Stimulated activated CD4-positive, alpha-beta T cell treated with anti-CD3 and anti-CD28 coated beads, Interleukin-4, amount 100 ng/mL, for 4 hours (primary cell): ENCODE measurements at places on chromosomes 5 and 9.
A peak's percentile ranks its signal among the peaks of the same experiment; 100 is the strongest.

GRCh38 chr5:145772466-145772865, 62.7 kb downstream of the PRELID2 start:
- no peak for DNase-seq

DNA sequence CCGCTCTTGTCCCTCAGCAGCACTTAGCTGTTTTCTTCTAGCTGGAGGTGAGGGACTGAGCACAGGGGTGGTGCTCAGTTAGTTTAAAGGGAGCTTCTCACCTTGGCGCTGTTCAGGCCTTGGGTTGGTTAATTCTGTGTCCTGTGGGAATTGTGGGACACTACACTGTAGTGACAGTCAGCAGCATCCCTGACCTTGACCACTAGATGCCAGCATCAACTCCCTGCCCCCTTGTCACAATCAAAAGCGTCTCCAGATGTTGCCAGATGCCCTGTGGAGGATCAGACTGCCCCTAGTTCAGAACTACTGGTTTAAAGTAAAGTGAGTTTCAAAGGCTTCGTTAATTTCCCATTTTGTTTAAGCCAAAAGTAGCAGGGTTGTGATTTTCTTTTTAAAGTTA, 65.5 kb upstream of the DMRT3 start:
- no peak for DNase-seq

GRCh38 chr5:88398316-88398715, 129.7 kb upstream of the TMEM161B start:
- DNase-seq: no peak

DNA sequence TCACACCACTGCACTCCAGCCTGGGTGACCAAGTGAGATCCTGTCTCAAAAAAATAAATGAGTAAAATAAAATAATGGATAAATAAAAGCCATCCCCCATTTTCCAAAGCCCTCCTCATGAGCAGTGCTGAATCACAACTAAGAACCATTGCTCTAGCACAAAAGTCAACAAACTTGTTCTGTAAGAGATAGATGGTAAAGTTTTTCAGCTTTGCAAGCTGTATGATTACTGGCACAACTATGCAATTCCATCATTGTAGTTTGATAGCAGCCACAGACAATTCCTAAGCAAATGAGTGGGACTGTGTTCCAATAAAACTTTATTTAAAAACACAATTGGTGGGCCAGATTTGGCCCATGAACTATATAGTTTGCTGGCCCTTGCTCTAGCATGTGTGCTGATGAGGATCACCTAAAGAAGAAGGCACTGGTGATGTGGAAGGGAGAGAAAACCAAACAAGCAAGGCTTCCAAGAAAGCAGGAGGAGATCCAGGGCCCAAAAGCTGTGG, 64.6 kb downstream of the NEURL1B start:
- no peak for DNase-seq

DNA sequence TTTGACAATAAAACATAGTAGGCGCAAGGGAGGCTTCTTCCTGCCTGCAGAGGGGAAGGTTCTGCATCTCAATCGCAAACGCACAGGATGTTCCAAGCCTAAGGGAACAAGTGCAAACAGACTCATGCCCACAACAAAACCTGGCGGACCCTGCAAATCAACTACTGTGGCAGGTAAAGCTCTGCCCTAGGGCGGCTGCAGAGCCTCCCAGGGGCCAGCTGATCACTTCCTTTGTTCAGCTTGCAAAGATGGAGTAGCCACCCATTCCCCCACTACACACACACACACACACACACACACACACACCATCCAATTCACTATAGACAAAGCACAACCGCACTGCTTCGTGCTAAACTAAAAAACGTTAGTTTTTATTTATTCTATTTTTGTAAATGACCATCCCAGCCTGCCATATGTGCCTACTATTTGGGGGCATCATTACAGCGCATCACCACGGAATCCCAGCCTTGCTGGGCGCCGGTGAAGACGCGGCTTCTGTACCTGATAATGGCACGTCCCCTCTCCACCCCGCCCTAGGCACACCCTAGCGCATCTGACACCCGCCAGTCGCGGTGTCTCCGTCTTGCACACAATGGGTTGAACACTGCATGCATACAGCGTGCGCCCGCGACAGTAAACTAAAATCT, 57.6 kb downstream of the DPYSL3 start:
- no peak for DNase-seq

DNA sequence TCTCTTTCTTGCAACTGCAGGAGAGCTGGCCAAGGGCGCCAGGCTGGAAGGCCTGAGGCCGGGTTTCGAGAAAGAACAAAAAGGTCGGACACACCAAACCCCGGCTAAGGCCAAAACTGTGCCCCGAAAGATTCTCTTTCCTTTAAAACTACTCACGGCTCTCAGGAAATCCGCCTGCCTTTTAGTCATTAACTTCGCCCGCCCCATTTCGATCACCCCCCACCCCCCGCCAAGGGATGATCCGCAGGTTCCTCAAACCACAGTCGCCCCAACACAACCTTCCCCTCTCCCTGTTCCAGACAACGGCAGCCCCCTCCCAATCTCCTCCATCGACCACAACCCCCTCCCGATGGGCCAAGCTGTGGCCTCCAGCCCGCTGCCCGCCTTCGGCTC, 536 bp downstream of the FEM1C start:
- peak; percentile 48 for DNase-seq

GRCh38 chr5:35297755-35298154, 67.5 kb upstream of the PRLR start:
- no peak for DNase-seq

- DNase-seq: no peak
These were observed 78.0 kb downstream of the JAKMIP2 start for GRCh38 chr5:147704544-147704943.

- DNase-seq: no peak
These were observed 236.5 kb downstream of the FBXL17 start for GRCh38 chr5:108145351-108145750.

- no peak for DNase-seq
These were observed 147.5 kb downstream of the NTRK2 start for GRCh38 chr9:84817038-84817437.
